ENCODE measurements at places on chromosomes 1 and 21.
A peak's percentile ranks its signal among the peaks of the same experiment; 100 is the strongest.

- peak; percentile 1 for DNase-seq
Observed at GRCh38 chr1:190373705-190374336, 103.8 kb downstream of the BRINP3 start.

GRCh38 chr1:228337031-228337564 is 69.5 kb downstream of the TRIM11 start:
- no peak for DNase-seq

GRCh38 chr1:181013144-181013543 is 9.5 kb downstream of the STX6 start:
- DNase-seq: no peak

DNA sequence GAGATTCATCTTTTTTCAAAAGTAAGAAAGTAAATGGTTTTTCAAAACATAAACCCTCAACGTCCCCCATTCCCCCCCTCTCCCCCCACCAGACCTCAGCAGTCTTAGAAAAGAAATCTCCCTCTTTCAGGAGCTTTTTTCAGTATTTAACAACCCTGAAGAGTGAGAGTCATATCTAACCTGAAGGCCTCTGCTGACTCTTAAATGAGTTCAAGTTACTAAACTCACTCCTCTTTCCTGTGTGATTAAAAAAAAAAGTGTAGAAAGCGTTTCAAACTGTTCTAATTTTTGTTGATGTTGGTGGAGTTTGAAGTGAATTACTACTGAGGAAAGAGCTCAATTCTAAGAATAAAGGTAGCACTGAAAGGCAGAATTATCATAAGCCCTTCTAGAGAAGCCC is 93.7 kb downstream of the VAV3 start:
- DNase-seq: no peak
